ENCODE measurements at places on chromosomes 1 and 21.
A peak's percentile ranks its signal among the peaks of the same experiment; 100 is the strongest.

DNA sequence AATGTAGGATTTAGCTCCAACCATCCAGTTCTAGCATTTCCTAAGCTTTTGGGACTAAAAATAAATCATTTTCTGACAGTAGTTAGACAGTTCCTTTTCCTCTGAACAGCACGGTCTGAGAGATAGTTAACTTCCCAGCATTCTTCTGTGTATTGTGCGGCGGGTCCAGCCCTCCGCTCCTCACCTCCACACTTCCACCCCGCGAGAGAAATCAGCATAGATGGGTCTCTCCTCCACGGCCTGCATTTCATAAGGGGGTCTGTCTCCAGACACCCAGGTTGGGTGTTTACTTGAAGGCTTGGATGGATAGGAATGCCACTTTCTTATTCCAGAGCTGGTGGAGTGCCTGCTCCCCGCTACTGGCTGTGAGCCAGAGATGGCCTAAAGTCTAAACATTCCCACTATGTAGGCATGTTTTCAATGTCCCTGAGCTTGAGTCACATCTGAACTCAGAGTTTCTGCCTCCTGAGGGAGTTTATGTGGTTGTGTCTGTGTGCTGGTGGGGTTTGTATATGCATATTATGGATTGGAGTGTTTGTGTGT, 38.0 kb upstream of the PPP2R5A start:
- DNase-seq = no peak

DNA sequence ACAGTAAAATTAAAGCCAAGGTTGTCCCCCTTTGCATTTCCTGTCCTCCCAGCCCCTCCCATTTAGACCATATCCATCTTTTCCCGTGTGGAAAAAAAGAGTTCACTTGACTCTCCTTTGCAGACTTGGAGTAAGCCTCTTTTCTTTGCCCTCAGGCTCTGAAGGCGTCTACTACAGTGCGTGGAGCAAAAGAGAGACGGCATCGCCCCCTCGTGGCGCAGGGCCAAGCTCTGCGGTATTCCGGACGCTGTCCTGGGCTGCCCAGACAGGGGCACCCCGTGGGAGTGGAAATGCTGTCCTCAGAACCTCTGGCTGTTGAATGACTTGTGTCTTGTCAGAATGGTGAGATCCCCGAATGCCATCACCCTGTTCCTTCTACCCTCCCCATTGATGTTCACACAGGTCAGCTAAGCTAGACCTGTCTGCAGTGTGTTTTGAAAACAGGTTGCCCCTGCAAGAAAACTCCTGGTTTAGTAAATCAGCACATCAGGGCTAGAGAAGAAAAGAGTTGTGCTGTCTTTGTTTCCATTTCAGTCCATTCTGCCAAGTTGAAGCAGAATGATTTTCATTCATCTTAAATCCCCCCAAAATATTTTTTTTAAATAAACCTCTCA, 12.3 kb upstream of the GJA8 start:
- DNase-seq = peak; percentile 53

DNA sequence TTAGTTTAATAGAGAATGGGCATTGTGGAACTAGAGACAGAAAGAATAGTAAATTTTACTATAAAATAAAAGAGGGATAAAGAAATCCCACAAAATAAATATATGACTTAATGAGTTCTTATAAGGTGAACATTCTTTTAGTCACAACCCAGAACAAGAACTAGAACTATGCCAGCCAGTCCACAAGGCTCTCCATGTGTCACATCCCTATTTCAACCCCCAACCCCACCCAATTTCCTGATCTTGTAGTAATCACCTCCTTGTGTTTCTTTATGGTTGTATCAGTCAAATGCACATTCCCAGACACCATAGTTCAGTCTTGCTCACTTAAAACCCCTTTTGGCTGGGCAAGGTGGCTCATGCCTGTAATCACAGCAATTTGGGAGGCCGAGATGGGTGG, 662.3 kb upstream of the CAMK1G start:
- DNase-seq = no peak

- no peak for DNase-seq
These were observed 63.3 kb downstream of the TNR start for GRCh38 chr1:175679981-175680652.

GRCh38 chr1:185786524-185786923, 52.3 kb downstream of the HMCN1 start:
- no peak for DNase-seq
